ENCODE measurements at places on chromosomes 4 and X.

DNA sequence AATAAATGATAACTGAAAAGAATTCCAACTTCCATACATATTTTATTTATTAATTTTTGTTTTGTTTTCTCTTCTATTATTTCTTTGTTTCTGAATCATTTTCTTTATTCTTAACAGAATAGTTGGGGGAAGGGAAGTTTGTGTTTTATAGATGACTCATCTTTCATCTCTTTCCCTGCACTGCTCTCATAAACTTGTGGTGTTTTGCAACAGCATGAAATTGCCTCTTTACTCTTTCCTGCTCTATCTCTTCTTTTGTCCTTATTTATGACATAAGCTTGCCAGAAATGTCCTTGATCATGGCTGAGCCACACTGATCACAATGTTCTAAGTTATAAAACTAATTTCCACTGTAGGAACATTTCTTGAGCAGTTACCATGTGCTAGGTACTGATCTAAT is 22.3 kb downstream of the QRFPR start:
- DNase-seq = no peak

GRCh38 chr4:175068266-175068665 is 150.1 kb downstream of the ADAM29 start:
- no peak for DNase-seq

DNA sequence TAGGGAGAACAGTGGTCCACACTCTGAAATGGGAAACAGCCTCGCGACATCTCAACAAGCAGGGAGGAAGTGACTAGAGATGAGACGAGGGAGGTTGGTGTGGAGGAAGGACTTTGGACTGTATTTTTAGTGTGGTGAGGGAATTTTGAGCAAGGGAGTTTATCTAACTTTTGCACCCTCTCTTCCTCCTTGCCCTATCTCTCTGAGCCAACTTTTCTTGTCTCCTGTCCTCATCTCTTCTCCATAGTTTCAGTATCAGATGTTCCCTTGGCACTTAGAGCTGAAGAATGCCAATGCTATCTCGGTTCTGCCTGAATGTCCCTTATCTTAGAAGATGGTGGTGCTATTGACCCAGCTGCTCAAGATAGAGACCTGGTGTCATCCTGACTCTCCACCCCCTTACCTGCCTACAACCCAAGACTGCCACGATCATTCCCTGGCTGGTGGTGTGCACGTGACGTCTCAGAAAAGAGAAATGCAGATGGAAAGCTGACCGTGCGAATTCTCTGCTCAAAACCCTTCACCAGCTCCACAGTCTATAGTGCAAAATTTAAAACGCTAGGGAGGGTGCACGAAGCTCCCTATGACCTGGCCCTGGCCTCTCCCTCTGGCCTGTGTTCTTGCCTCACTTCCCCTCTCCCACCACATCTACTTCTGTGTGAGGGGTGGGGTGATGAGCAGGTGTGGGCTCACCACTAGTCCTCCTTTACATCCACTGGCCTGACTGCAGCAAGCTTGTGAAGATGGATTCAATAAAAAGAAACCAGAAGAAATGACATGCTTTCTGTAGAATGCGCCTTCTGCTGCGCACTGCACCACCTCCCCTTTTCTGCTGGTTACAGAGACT is 20.9 kb downstream of the MPP1 start:
- DNase-seq = no peak

- no peak for DNase-seq
Measured at GRCh38 chr4:107831140-107831539, 6.4 kb downstream of the SGMS2 start.

- DNase-seq = peak; percentile 59
Measured at GRCh38 chrX:1398431-1399340, 6.8 kb upstream of the SLC25A6 start.

DNA sequence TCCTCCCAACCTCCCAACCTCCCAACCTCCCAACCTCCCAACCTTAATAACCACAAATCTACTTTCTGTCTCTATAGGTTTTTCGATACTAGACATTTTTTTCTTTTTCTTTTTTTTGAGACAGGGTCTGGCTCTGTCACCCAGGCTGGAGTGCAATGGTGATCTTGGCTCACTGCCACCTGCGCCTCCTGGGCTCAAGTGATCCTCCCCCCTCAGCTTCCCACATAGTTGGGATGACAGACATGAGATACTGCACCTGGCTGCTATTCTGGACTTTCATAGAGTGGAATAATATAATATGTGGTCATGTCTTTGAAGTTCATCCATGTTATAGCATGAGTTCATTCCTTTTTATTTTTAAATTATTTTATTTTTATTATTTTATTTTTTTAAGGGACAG is 39.5 kb upstream of the ZFX start:
- DNase-seq = no peak

DNA sequence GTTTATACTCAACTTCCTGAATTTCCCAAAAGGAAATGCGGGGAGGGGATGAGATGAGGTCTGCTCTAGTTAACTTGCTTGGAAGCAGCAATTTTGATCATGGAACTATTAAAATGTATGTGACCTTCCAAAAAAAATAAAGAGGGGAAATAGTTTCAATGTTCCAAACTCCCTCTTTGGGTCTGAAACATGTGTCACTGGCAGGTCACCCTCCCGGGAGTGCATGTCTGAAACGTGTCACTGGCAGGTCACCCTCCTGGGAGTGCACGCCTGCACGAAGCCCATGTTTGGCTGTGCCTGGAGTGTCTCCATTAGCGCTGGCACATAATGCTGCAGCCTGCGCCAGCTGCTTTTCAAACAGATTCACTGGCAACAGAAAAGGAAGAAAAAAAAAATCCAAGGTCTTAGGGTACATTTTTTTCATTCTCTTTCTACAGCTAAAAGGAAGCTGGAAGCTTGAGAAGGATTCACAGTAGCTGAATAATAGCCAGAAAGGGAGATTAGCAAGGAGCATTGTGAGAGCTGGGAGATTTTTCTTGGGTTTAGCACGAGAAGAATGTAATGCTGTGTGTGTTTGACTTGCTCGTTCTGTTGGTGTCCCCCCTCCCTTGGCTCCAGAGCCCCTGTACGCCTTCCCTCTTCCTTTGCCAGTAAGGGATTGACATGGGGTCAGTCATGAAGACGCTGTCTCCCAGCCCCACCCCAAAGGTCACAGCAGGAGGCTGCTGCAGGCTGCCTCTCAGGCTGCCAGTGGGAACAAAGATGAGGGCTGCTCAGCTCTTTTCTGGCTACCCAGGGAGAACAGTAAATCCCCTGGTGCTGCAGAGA is 39.2 kb upstream of the TLR3 start:
- DNase-seq = no peak

- no peak for DNase-seq
Measured at GRCh38 chrX:109344678-109345077, 137.2 kb downstream of the GUCY2F start.

DNA sequence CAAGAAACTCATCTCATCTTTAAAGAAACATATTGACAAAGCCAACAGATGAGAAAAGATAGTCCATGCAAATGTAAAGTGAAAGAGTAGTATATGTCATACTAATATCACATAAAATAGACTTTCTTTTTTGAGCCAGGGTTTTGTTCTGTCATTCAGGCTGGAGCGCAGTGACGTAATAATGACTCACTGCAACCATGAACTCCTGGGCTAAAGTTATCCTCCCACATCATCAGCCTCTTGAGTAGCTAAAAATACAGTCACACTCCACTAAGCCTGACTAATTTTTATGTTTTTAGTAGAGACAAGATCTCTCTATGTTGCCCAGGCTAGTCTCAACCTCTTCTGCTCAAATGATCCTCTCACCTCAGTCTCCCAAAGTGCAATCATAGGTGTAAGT is 51.8 kb upstream of the TRAM1L1 start:
- no peak for DNase-seq

DNA sequence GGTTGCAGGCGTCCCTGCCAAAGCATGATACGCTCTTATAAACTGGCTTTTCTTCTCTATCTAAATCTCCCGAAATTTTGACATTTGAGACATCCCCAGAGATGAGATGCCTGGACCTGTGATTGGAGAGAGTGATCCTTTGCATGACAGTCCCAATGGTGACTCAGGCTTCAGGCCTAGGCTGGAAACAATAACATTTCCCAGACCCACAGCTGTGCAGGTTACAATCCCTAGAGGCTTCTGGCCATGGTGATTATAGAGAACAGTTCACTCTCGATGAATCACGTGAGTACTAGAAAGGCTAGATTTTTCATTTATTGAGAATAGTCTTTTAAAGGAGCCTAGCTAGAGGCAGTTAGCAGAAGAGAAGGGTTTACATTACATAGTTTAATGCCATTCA is 75.9 kb downstream of the SPATA18 start:
- DNase-seq = no peak

- no peak for DNase-seq
Measured at GRCh38 chrX:49058794-49059193, at the start of gene CCDC120. Gene CCDC120 (plus strand): TSS chrX:49058999. CDS start chrX:49062042, 3,043 bp downstream.

DNA sequence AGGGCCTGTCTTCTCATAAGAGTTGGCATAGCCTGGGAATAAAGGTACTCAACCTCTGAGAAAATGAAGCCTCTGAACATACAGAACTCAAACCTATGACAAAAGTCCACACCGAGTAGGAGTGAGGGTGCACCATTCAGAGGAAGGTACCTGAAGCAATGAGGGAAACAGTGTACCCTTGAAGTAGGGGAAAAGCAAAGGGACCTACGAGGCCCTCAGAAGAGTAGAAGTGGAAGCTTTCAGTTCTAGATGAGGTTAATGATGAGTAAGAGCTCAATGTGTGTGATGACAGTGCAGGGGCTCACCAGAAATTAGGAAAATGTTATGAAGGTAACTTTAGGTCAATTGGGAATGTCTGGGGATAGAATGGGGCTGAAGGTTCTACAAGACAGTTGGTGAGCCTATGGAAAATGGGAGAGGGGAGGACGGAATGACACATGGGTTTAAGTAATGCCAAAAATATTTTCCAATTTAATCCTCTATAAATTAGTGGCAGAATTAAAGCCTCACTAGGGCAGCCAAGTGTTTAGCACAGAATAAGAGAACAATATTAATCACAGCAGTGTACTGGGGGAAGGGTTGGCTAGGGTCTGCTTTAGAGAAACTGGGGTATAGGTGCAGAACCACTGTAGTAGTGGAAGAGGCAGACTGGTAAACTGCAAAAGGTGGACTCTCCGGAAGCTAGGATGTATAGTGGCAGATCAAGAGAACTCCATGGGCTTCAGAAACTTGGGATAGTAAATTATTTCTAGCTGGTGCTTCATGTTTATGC is 39.8 kb downstream of the RAB33A start:
- no peak for DNase-seq

DNA sequence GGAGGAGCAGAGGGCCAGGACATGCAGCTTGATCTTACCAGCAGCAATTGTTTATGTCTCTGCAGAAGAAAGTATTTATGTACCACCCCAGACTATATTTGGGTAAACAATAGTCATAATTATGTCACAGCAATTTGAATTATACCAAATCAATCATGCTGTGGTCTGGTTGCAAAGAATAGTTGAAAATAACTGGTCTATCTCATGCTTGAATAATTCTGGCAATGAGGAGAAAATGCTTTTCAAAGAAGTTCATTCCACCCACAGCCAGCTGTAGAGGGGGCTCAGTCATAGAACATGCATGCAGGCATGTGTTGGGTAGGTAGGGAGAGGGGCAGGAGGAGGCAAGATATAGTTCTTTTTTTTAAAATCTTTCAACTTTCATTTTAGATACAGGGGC is 399.2 kb downstream of the IL15 start:
- DNase-seq = no peak

- DNase-seq = no peak
Measured at GRCh38 chr4:31995943-31996901, 1276.1 kb downstream of the PCDH7 start.

GRCh38 chr4:121156822-121157769 is 7.0 kb downstream of the TNIP3 start:
- peak; percentile 74 for DNase-seq

- no peak for DNase-seq
Measured at GRCh38 chrX:24515447-24515846, 50.4 kb downstream of the PDK3 start.

- no peak for DNase-seq
Measured at GRCh38 chr4:156408749-156409148, 455.1 kb upstream of the CTSO start.

GRCh38 chr4:23245203-23245832 is 552.6 kb downstream of the GBA3 start:
- no peak for DNase-seq

- no peak for DNase-seq
Measured at GRCh38 chrX:23901805-23902204, 5.9 kb downstream of the APOO start.

DNA sequence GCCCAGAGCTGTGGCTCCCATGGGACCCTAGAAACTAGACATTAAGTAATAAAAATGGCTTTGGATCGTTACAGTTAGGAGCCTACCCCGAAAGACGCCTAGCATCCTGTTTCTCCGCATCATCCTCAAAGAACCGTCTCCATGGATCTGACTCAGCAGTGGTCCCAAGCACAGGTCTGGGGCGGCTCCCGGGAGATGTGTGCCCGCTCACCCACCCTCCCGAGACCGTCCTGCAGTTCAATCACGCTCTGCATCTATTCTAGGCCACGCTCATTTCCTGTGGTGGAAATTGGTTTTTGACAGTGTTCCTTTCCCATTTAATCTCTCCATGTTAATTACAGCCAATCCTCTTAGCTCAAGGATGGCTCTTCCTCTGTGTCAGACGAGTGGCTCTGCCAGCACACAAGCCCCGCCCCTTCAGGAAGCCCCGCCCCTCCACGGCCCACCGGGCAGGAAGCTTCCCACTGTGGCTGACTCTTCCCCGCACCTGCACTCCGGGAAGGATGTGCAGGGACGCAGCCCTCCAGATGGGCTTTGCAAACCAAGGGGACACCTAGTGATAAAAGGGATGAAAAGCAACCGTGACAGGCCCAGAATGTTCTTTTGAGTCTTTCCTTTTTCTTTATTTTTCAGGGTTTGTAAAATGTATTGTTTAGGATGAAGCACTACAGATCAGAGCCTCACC is 34.5 kb upstream of the HELT start:
- DNase-seq = peak; percentile 83

DNA sequence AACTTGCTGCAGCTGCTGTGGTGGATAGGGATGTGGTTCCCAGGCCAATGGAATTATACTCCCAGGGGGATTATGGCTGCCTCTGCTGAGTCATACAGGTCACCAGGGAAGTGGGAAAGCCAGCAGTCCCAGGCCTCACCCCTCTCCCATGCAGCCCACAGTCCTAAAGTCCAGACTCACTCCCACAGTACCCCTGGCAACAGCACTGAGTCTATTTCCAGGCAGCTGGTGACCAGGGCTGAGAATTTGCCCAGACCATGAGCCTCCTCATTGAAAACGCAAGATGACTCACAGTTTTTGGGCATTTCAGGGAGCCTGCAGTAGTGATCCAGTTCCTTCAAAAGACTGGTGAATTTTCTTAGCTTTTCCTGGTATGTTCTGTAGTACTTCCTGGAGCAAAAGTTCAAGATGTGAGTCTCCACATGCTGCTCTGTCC is 137.6 kb downstream of the NPNT start:
- no peak for DNase-seq

- no peak for DNase-seq
Measured at GRCh38 chr4:73883306-73883705, 14.1 kb downstream of the CXCL1 start.

GRCh38 chr4:103786014-103786413 is 66.2 kb upstream of the TACR3 start:
- DNase-seq = no peak

GRCh38 chrX:71250841-71251240 is 3.1 kb downstream of the ZMYM3 start:
- DNase-seq = no peak
